ENCODE measurements at places on chromosomes 12 and 14.
A peak's percentile ranks its signal among the peaks of the same experiment; 100 is the strongest.

DNA sequence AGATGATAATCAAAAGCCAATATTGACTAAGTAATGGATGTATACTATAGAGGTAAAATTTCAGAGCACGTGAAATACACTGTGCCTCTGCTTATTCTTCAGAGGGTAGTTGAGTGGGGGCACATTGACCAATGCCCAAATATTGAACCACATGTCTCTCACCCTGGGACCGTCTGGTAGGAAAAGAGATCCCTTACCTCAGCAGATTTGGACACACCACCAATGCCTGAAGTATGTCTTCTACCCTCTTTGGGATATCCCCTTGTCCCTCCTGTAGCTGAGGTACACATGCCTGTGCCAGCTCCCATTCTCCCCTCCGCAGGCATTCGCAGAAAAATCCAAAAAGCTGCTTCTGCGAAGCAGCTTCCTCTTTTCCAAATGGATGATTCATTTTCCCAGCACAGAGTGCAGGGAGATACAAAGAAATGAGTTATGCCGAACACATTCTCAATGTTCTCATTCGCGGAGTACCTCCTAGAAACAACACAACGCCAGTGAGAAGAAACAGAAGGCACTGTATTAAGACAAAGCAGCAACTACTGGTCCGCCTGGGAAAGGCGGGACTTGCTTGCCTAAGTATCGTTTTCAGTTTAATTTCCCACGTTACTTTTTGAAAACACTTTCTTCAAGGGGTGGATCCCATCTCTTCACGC is 691 bp downstream of the ZFYVE26 start:
- DNase-seq: peak; percentile 62

GRCh38 chr12:124754491-124754890 is 109.2 kb downstream of the SCARB1 start:
- no peak for DNase-seq

DNA sequence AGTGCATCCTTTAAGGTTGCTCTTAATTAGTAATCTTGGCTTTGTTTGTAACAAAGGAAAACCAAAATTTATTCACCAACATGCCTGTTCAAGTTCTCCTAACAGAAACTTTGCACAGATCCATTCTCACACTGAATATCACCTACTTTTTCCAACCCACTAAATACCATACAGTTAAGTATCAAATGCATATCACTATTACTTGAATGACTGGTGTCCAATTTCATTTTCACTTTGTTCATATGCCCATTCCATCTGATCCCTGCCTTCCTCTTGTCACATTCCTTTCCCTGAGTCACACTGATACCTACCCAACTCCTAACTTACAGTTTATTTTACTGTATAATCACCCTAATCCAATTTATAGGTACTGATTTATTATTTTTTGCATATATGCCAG is 286.4 kb downstream of the NELL2 start:
- DNase-seq: peak; percentile 32

DNA sequence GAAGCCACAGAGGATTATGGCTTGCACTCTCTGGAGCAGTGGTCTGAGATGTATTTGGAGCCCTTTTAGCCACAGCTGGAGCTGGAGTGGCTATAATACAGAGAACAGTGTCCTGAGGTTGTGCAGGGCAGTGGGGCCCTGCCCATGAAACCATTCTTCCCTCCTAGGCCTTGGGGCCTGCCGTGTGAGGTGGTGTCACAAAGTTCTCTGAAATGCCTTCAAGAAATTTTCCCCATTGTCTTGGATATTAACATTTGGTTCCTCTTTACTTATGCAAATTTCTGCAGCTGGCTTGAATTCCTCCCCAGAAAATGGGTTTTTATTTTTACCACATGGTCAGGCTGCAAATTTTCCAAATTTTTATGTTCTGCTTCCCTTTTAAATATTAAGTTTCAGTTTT is 79.3 kb downstream of the UNC79 start:
- DNase-seq: no peak

DNA sequence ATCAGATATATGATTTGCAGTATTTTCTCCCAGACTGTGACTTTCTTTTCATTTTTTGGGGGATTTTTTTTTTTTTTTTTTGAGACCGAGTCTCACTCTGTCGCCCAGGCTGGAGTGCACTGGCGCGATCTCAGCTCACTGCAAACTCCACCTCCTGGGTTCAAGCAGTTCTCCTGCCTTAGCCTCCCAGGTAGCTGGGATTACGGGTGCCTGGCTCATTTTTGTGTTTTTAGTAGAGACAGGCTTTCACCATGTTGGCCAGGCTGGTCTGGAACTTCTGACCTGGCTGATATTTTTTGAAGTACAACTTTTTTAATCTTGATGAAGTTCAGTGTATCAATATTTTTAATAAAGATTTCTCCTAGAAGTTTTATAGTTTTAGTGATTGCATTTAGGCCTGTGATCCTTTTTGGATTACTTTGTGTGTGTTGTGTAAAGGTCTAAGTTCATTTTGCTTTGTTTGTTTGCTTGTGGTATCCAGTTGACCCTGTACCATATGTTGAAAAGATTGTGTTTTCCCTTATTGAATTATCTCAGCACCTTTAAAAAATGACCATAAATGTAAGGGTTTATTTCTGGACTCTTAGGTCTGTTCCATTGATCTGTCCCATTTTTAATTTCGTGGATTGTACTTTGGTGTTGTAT is 24.2 kb downstream of the BORCS5 start:
- no peak for DNase-seq
